ENCODE measurements at places on chromosomes 4 and X.

GRCh38 chr4:98536631-98537030, 121.8 kb downstream of the TSPAN5 start:
- no peak for DNase-seq

DNA sequence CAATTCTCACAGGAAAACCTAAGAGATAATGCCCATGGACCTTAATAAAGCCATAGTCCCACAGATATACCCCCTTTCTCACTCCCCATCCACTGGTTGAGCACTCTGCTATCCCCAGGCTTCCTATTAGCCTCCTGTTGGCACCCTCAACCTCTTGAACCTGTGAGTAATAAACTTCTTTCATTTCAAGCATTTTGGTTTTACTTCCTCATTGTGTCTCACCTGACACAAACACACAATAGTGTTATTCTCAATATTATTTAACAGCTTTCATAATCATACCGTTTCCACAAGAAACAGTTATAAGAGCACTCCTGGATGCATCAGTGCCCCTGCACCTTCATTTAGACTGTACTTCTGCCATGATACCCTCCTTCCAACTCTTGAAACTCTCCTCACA, 56.8 kb downstream of the TRPC5 start:
- DNase-seq: no peak

- DNase-seq: peak; percentile 76
These were observed 36.8 kb upstream of the RAB40AL start for GRCh38 chrX:102899940-102900916.

DNA sequence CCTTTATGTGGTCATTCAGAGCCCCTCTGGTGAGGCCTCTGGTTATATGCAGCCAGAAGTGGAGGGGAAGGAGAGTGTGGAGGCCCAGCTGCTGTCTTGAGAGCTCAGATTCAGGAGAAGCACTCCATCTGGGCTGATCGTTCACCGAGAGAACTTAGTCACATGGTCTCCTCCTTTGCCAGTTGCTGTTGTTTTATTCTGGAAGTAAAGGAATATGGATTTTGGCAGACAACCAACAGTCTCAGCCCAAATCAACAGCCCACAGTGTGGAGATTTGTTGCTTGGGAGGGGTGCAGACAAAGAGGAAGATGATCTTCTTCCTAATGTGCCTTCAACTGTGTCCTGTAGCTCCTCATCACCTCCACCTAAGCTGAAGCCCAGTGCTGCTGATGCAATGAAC, 355.4 kb downstream of the ANK2 start:
- DNase-seq: no peak

DNA sequence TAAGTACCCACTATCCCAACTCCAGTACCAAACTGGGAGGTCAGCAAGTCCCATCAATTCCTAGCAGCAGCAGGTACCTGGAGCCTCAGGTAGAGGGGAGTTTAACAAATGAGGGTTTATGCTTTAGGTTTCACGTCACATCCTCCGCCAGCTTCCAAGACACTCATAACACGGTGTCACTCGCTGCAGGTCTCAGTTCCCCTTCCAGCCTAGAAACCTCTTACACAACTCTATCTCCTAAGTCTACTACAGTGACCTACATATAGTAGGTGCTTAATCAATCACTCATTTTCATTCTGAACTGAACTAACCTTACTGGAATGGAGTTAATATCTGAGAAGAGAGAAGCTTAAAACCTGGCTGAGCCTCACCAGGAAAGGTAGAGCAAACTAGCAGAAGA, 96.0 kb downstream of the EFHC2 start:
- no peak for DNase-seq

DNA sequence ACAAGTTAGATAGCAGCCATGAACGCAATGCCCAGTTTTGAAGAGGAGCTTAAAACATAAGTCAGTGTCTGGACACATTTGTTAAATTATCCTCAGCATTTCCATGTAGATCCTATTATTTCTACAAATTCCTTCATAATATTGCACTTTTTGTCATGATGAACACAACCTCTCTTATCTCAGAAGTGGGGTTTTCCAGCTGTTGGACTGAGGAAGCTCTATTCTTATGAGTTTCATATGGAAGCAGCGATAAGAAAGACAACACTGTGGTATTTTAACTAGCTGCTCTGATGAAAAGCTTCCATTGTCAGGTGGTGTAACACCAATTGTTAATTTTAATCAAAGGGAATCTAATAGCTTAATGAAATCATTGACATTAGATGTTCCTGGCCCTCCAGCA, 308.7 kb downstream of the GBA3 start:
- no peak for DNase-seq

DNA sequence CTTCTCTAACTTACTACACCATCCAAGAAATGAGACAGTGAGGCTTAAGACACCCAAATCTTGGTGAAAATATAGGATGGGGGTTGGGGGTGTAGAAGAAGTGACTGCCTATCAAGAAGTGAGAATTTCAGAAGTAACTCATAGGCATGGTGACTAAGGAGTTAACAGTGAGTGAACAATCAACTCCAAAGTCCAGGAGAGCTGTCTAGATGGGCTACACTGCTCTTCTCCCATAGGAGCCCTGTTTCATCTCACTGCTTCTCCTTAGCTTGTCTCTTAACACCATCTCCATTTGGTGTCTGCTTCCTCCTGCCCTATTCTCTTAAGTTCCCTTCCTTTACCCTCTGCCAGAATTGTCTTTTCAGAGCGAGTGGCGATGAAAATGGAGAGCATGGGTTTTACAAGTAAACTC, 22.7 kb downstream of the FABP2 start:
- no peak for DNase-seq

GRCh38 chr4:104015680-104016079, 295.9 kb upstream of the TACR3 start:
- peak; percentile 9 for DNase-seq

- DNase-seq: no peak
These were observed 206.8 kb downstream of the CHRDL1 start for GRCh38 chrX:110588853-110589252.

DNA sequence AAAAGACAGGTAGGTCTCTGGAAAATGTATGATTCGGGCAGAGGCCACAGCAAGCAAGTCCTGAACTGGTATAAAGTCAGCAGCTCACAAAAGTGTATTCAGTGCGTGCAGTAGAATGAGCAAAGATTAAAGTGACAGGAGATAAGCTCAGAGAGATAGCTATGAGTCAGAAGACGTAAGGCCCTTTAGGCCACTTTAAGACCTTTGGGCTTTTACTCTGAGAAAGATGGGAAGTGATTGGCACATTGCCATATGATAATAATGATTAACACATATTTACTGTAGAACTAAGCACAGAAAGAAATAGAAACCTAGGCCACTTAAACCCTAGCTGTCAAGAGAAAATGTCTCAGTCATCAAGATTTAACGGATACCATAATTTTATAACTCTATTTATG, 51.7 kb downstream of the TBCK start:
- peak; percentile 7 for DNase-seq

GRCh38 chr4:133969202-133969848, 232.3 kb downstream of the PABPC4L start:
- no peak for DNase-seq

DNA sequence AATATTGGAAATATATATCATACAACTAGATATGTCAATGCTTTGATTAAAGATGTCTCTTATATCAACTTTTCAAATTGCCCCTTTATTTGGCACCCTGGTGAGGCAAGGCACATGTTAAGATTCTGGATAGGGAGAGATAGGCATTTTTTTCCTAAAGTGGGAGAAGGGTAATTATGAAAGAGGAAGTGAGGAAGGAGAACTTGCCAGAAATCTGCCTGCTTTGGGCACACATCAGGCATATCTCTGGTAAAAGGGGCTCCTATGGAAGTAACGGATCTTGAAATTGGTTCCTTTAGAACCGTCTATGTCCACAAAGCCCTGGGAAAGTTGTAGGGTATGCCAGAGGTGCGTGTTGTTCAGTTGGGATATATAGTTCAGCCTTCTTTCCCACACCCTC, 5.7 kb downstream of the IL15 start:
- DNase-seq: no peak

- DNase-seq: no peak
These were observed 58.0 kb downstream of the SEPTIN11 start for GRCh38 chr4:77007358-77008230.
